ENCODE measurements at places on chromosomes 7 and 10. TPM values are rescaled to one million over a fixed set of nuclear protein-coding genes. Genes with fewer than 3 reads are reported as not detected.

- no peaks in the 10 kb centered on the region for H3K36me3 ChIP-seq
- H3K27me3 ChIP-seq = no peaks in the 10 kb centered on the region
- H3K4me3 ChIP-seq = no peak overlapping the region
- DNase-seq = no peak
Measured at GRCh38 chr7:7565018-7565680, 1.5 kb upstream of the MIOS start.

DNA sequence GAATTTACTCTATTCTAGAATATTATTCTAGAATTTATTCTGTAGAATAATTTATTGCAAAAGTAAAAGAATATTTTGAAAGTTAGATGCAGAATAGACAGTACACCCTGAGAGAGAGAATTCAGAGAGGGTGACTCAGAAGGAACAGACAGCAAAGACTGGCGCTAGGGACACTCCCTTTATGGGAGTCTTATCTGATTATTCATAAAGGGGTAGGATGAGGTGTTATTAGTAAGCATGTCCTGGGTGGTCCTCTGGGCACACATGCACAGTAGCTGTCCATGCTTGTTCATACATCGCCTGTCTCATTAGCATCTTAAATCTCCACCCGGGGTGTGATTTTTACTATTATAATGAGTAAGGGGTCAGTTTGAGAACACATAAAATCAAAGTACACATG, 100.1 kb downstream of the XPNPEP1 start:
- no peak overlapping the region for H3K27ac ChIP-seq
- no peaks in the 10 kb centered on the region for H3K27me3 ChIP-seq
- H3K4me1 ChIP-seq = no peaks in the 10 kb centered on the region
- no peak for DNase-seq
- no peaks in the 10 kb centered on the region for H3K36me3 ChIP-seq

DNA sequence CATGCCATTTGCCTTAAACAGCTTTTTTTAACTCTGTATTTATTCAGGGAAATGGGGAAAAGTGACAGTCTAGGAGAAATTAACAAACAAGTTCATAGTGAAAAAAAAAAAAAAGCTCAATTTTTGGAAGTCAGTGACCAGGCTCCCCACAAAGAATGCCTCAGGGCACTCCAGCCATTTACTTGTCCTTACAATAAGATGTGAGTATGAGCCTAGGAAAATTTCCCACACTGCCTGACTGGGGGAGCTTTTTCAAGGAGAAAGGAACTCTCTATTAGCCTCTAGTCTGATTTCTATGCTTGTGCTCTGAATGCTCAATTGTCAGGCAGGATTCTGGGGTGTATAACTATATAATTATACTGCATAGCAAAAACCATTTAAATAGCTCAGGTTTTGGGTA, 74.9 kb upstream of the NRBF2 start:
- no peak overlapping the region for H3K4me3 ChIP-seq
- no peaks in the 10 kb centered on the region for H3K4me1 ChIP-seq
- DNase-seq = no peak
- H3K27me3 ChIP-seq = no peaks in the 10 kb centered on the region

The CYP26C1 gene
- 0.20 TPM for total RNA-seq

The AKR1D1 gene
- not detected for total RNA-seq

The PRLHR gene
- total RNA-seq = not detected

Data from CD4-positive, alpha-beta memory T cell (primary cell).